Fibroblast of pulmonary artery (primary cell): ENCODE measurements at places on chromosomes 2 and 18.
A peak's percentile ranks its signal among the peaks of the same experiment; 100 is the strongest.

DNA sequence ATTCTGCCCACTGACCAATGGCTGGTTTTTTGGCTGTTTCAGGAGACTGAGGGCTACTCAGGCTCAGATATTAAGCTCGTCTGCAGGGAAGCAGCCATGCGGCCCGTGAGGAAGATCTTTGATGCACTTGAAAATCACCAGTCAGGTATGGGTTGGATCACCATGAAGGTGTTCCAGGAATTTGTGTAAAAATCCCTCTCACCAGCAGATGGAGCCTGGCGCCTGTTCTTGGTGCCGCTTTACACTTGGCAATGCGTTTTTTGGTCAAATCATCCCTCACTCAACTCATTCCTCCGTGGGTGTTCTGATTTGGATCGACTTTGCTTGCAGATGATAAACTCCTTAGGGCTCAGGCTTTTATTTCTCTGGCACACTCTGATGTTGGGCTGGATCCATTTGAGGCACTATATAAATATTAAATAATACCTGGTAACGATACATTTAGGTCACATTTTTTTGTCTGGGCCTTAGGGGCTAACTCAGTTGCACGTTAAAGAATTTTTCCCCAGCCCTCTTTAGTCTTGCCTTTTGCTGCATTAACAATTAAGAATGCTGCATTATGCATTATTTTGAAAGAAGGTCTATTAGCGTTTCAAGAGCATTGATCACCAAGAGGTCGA lies 50.0 kb downstream of the HDHD2 start:
- peak; percentile 62 for DNase-seq

- DNase-seq: no peak
Observed at GRCh38 chr2:228709788-228710371, 528.4 kb upstream of the SPHKAP start.

GRCh38 chr2:117958186-117958585 lies 55.7 kb downstream of the CCDC93 start:
- DNase-seq: peak; percentile 80

- no peak for DNase-seq
Observed at GRCh38 chr2:71715951-71716696, 262.8 kb downstream of the DYSF start.

DNA sequence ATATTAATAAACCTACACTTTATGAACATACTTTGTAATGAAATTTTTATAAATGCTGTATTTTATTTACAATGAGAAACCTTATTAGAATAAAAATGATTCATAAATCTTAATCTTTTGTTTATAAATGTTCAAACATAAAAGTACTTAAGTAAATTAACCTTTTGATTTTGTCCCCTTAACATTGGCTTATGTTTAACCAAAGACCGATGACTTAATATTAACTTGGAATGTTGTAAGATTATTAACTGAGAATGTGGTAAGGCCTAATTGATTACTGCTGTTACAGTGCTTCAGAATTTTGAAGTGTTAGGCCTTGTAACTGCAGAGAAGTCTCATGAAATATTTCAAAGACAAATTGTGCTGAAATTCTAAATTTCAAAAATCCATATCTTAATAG lies 5.7 kb downstream of the CPS1 start:
- no peak for DNase-seq

DNA sequence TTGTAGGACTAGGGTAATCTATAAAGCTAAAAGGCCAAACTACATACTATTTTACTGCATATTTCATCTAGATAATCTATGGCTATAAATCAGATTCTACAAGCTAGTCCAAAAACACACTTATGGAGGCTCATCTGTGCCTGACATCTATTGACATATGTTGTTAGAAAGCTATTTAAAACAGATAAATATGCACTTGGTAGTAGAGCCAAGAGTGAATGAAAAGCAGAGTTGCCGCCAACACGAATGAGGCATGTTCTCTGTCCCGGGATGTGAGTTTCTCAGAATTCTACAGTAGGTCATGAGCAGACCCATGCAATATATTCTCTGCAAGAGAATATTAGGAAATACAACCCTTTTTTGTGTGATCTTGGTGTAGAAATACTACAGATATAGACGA lies 66.7 kb upstream of the LPIN2 start:
- no peak for DNase-seq

DNA sequence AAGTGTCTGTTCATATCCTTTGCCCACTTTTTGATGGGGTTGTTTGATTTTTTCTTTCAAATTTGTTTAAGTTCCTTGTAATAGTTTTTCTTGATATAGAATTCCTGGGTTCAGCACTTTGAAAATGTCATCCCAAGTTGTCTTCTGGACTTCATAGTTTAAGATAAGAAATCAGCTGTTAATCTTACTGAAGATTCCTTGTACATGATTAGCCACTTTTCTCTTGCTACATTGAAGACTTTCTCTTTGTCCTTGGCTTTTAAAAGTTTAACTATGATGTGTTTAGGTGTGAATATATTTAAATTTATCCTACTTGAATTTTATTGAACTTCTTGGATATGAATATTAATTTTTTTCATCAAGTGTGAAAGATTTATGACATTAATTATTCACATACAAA lies 387.2 kb upstream of the CWC22 start:
- no peak for DNase-seq
